ENCODE measurements at places on chromosomes 16 and 17. TPM values are rescaled to one million over a fixed set of nuclear protein-coding genes. Genes with fewer than 3 reads are reported as not detected.

- DNase-seq = no peak
Measured at GRCh38 chr17:49875685-49876084, 27.8 kb upstream of the TAC4 start.

Gene NACA2
- not detected for total RNA-seq

GRCh38 chr16:63568164-63568563 lies 1531.9 kb upstream of the CDH8 start:
- DNase-seq = no peak

Gene DDX5
- total RNA-seq = 925 TPM

DNA sequence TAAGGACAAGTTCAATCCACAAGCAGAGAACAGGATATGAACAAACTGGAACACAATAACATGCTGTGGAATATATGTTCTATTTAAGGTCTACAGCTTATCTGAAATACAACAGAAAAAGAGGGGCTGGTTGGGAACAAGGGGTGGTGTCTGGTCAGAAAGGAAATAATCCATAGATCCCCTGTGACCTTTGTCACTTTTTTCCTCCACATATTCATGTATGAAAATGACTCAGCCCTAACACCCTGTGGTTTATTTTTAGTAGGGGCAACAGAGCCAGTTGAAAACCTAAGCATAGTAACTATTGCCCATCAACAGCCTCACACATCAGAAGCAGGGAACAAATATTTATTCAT lies 12.3 kb upstream of the SPAG9 start:
- DNase-seq = no peak

GRCh38 chr17:28169621-28170349 lies 127.3 kb downstream of the NLK start:
- no peak for DNase-seq

DNA sequence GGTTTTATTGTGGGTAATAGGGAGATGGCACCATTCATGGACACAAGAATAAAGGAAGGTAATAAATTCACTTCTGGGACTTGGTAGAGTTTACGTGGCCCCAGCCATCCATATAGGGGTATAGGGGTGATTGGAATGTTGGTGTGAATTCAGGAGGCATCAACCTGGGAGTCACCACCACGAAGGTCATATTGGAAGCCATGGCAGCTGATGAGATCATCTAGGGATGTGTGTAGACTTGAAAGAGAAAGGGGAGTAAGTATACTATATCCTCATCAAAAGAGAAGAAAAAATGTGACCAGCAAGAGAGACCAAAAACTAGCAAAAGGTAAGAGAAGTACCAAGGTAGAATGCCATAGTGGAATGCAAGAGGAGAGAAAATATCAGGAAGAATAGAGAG lies 26.6 kb upstream of the GINS3 start:
- DNase-seq = no peak

- no peak for DNase-seq
Measured at GRCh38 chr17:77724876-77725615, 233.5 kb upstream of the TNRC6C start.

GRCh38 chr16:85762970-85763369 lies 12.1 kb upstream of the C16orf74 start:
- no peak for DNase-seq

Gene LLGL2
- 235 TPM for total RNA-seq

- DNase-seq = no peak
Measured at GRCh38 chr17:79414793-79415211, 196.0 kb downstream of the RBFOX3 start.

Gene KRT27
- not detected for total RNA-seq

Gene CBFA2T3
- total RNA-seq = 12.9 TPM

- DNase-seq = no peak
Measured at GRCh38 chr17:80738020-80738808, 193.6 kb downstream of the RPTOR start.

- no peak for DNase-seq
Measured at GRCh38 chr17:44967907-44968224, 237 bp downstream of the C1QL1 start.

- DNase-seq = no peak
Measured at GRCh38 chr16:7390974-7391373, 58.3 kb downstream of the RBFOX1 start.

- DNase-seq = no peak
Measured at GRCh38 chr16:57266531-57267260, 17.8 kb downstream of the PLLP start.

DNA sequence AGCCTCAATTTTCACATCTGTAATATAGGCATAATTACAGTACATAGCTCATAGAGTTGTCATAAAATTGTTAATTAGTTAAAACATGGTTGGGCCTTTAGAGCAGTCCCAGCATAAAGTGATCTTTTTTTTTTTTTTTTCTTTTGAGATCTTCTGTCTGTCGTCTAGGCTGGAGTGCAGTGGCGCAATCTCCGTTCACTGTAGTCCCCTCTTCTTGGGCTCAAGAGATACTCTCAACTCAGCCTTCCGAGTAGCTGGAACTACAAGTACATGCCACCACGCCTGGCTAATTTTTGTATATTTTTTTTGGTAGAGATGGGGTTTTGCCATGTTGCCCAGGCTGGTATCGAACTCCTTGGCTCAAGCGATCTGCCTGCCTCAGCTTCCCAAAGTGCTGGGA lies 31.0 kb downstream of the RND2 start:
- no peak for DNase-seq

Gene NXN
- 56.0 TPM for total RNA-seq

- DNase-seq = no peak
Measured at GRCh38 chr17:7873051-7873450, 15.2 kb downstream of the CYB5D1 start.

DNA sequence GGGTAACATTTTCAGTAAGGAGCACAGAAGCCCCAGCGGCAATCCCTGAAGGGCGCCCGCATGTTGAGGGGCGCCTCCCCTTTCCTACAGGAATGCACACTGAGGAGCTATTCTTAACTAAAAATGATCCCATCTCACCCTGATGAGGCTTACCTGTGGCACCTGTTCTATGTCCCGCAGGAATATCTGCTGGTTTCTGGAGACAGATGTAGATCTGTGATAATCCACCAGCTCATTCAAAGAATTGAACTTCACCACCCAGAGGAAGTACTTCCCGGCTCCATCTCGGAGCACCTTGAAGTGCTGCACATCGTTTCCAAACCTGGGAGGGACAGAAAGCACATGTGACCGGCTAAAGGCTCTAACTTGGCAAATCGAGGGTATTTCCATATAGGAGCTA lies 32.3 kb upstream of the SLC25A19 start:
- DNase-seq = no peak

Gene CDH11
- total RNA-seq = 6.0 TPM

Gene TBX21
- total RNA-seq = not detected

DNA sequence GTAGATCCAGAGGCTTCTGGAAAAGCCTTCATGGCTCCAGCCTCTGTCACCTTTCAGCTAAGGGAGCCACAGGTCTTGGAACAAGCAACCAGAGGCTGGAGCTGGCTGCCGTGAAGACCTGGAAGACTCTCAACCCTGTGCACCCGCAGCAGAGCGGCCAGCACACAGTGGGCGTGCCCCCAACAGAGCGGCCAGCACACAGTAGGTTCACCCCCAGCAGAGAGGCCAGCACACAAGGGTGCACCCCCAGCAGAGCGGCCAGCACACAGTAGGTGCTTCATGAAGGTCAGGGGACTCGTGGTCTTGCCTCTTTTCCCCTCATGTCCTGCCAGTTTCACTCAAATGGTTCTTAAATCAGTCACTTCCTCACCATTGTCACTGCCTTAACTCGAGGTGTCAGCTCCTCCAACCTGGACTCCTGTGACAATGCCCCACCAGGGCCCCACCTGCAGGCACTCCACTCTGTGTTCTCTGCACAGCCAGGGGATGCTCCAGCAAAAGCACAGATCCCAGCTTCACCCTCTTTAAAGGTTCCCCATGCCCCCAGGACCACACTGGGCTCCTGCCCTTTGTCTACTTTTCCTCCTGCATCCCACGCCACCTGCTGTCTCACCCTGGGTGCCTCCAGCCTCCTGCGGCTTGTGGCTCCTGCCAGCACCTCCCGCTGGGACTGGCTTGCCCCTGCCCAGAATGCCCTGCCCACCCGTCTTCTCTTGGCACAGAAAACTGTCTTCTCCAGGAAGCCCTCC lies 42.4 kb upstream of the DOC2B start:
- DNase-seq = no peak

DNA sequence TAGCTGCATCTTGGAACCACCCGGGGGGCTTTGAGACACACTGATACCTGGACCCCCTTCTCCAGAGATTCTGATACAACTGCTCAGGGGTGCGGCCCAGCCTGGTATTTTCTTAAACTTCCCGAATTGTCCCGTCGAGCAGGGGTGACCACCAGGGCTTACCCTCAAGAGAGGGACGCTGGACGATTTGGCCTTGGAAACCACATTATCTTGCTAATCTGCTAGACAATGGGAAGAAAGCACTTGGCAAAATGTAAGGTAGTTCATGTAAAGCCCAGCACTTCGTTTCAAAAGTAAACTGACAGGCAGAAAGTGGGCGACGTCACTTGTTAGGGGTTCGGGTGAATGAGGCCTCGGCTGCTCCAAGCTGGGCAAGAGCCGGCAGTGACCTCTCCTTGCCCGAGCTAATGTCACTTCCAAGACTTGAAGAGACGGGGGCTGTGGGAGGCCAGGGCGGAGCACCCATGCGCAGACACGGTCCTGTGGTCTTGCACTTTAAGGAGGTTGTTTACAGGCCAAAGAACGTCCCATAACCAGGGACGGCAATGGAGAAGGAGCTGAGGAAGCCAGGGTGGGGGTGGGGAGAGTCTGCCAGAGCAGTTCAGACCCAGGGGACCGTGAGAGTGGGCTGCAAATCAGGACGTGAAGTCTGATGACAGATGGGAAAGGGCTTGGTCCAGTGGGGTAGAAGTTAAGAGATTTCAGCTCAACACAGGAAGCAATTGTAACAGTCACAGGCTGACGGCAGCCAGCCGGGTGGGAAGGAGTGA lies 152.7 kb upstream of the GSE1 start:
- no peak for DNase-seq

DNA sequence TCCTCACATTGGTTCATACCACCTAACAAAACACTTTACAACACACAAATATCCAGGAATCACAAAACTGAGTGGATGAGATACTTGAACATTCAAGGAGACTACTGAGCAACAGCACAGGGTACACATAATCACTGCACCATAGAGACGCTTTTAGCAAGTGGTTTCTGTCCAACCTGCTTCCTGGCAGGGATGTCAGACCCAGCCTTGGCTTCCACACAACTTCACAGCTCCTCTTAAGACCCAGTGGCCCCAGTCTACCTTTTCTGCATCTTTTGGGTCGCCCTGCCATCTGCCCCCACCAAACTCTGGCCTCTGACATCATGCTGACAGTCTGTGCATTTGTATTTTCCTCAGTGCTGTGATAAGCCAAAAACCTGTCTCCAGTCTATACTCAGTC lies 5.9 kb upstream of the CORO6 start:
- DNase-seq = no peak

All from progenitor cell of endocrine pancreas (in vitro differentiated cells).